Stimulated activated CD4-positive, alpha-beta T cell treated with anti-CD3 and anti-CD28 coated beads, Interleukin-15, amount 100 ng/mL, for 1 hour (primary cell): ENCODE measurements at places on chromosomes 12 and 14.

DNA sequence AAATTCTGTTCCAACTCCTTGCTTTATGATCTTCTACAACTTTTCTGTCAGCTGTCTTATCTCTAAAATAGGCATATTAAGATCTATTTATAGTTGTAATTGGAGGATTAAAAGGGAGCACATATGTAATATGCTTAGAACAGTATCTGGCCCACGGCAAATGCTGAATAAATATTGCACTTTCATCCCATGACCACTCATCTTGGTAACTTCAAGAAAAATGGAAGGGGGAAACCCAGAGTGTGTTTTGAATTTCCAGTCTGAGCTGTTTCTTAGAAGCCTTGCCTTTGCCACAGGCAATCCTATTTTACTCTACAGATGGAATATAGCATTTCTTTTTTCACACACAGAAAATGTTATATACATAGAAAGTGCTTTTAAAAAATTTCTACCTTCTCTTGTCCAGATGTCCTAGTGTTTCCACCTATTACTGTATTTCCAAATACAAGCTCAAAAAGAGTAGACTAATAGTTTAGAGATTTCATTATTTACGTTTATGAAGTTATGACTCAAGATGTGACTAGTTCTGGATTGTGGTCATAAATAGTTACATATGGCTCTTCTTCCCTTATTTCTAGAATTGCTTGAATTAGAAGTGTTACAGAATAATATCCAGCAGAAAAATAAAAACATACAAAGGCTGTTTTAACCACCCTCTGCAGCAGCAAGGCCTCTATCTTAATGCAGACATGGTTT lies 6.2 kb upstream of the STXBP6 start:
- no peak for DNase-seq

- DNase-seq, result no peak
These were observed 210.8 kb upstream of the BTG1 start for GRCh38 chr12:92356425-92356824.

DNA sequence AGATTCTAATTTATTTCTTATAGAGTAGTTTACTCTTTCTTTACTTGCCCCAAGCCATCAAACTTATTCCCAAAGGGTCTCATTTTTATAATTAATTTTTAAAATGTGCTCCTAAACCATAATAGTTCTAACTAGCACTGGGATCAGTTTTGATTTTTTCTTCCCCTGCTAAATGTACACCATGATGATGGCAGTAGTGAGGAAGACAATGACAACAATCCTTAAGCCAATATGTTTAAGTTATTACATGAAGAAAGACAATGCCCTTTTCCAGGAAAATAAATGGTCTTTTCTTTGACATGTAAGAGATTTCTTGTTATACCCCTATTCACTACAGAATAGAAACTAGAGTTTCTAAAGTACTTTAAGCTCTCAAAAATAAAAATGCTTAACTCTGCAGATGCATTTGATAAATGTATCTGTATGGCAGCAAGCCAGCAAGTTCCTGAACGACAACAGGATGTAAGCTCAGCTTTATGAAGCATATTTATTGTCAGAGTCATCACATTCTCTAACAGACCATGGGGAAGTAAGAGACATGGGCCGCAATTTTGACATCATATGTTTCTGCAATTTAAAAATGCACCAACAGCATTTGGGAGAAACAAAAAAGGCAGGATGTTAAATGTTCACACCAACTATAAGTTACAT lies 36.0 kb upstream of the SNX6 start:
- DNase-seq, result no peak

GRCh38 chr12:47867495-47867941 lies 37.3 kb downstream of the VDR start:
- no peak for DNase-seq

GRCh38 chr14:91154851-91155625 lies 41.2 kb downstream of the DGLUCY start:
- DNase-seq, result no peak

- no peak for DNase-seq
These were observed 85.9 kb downstream of the CRADD start for GRCh38 chr12:93762912-93763553.

- DNase-seq, result no peak
These were observed 5.2 kb downstream of the IRF2BPL start for GRCh38 chr14:77023001-77023996.

- DNase-seq, result no peak
These were observed 48.3 kb downstream of the HNRNPC start for GRCh38 chr14:21220874-21221477.

GRCh38 chr14:54881761-54882401 lies 20.7 kb downstream of the GCH1 start:
- no peak for DNase-seq

- no peak for DNase-seq
These were observed 61.6 kb downstream of the RIN3 start for GRCh38 chr14:92575061-92575747.

DNA sequence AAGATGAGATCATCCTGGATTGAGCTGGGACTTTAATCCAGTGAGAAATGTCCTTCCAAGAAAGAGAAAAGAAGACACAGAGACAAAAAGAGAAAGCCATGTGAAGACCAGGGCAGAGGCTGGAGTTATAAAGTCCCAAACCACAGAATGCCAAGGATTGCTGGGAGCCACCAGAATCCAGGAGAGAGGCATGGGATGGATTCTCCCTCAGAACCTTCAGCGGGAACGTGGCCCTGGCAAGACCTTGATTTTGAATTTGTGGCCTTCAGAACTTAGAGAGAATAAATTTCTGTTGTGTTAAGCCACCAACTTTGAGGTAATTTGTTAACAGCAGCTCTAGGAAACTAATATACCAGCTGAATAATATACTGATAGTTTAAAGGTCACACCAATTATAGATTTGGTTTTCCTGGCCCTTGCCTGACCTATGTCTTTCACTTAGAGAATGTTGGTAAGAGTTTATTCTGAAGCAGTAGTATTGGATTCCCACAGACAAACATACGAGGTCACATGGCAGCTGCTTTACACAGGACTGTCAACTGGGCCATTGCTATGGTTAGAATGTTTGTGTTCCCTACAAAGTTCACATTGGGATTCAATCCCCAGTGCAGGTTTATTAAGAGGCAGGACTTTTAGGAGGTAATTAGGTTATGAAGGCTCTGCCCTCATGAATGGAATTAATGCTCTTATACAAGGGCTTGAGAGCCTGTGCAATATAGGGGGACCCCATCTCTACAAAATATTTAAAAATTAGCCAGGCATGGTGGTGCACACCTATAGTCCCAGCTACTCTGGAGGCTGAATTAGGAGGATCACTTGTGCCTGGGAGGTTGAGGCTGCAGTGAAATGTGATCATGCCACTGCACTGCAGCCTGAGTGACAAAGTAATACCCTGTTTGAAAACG lies 156.5 kb upstream of the EEA1 start:
- DNase-seq, result no peak

DNA sequence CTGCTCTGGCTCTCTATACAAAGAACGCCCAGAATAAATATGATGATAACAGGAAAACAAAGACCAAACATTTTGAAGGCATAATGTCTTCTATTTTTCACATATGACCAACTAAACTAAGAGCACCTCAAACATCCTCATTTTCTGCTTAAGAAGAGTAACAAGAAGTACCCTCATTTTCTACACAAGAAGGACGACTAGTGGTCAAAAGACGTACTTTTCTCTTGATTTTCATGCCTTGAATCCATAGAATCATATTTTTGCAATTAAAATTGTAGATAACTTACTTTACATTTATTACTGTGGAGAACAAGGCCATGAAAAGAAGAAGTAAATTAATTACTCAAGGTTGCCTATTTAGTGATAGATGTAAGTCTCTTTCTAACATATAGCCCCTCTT lies 358.6 kb downstream of the DUSP6 start:
- no peak for DNase-seq

DNA sequence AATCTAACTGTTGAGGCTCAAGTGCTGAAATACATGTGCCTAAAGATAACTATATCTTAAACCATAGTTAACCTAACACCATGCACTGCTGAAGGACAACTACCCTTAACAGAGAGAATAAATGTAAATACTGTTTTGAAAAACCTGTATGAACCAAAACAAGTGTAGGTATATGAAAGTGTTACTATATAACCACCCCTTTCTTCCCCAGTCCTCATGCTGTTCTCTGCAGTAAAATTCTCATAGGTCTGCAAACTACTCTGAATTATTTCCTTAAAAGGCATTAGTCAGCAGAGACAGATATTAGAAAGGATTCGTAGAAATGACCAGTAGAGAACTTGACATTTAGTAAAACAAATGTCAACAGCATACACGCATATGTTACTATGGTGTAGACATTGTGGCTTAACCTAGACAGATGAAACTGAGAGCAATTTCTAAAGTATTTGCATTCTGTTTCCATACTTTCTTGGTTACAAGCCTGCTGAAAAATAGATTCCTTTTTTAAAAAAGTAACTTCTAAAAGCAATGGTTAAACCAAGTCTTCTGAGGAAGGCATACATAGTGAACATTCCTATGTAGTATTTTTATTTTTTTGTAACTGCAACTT lies 13.9 kb downstream of the CSRP2 start:
- DNase-seq, result no peak

GRCh38 chr12:113245695-113246477 lies 24.6 kb downstream of the TPCN1 start:
- no peak for DNase-seq

GRCh38 chr12:69024413-69024812 lies 91.4 kb upstream of the CPM start:
- no peak for DNase-seq
